Sigmoid colon (tissue), 7 donors: ENCODE measurements at places on chromosomes 1 and 21. TPM values are rescaled to one million over a fixed set of nuclear protein-coding genes. Genes with fewer than 3 reads are reported as not detected.

The TNNI3K gene
- total RNA-seq: 1.6 TPM

The RNPC3 gene
- 37.1 TPM for total RNA-seq

The SZT2 gene
- 47.4 TPM for total RNA-seq

The GBP3 gene
- total RNA-seq: 10.8 TPM

The SPRR1A gene
- not detected for total RNA-seq

The DMRTA2 gene
- total RNA-seq: 0.55 TPM

The PTPRU gene
- total RNA-seq: 8.2 TPM

The VTCN1 gene
- total RNA-seq: not detected

The ZP4 gene
- total RNA-seq: not detected

The ZNF695 gene
- not detected for total RNA-seq

The RSPH1 gene
- total RNA-seq: 1.2 TPM

The SAMD11 gene
- 2.1 TPM for total RNA-seq

The MARCKSL1 gene
- 7.9 TPM for total RNA-seq

The AXDND1 gene
- 2.5 TPM for total RNA-seq

The KCNJ9 gene
- total RNA-seq: 0.27 TPM

The ADGRL4 gene
- total RNA-seq: 8.4 TPM

The TACSTD2 gene
- total RNA-seq: not detected

The LDLRAD1 gene
- not detected for total RNA-seq

The RNU1-3 gene
- under 0.01 TPM for total RNA-seq

The PRR9 gene
- total RNA-seq: not detected

The AMIGO1 gene
- 9.4 TPM for total RNA-seq

The KANK4 gene
- total RNA-seq: 1.8 TPM

The BRINP2 gene
- total RNA-seq: 1.4 TPM

The PRDM2 gene
- 39.3 TPM for total RNA-seq

The LCK gene
- 0.49 TPM for total RNA-seq

The FCGR2B gene
- 42.1 TPM for total RNA-seq

The HEATR1 gene
- total RNA-seq: 17.1 TPM

The CYP4Z1 gene
- 0.36 TPM for total RNA-seq
